WTC11 (cell line): ENCODE measurements at places on chromosomes 5 and 9. TPM values are rescaled to one million over a fixed set of nuclear protein-coding genes. Genes with fewer than 3 reads are reported as not detected.

The INSL4 gene
- not detected in 3 replicates for total RNA-seq

The GRM6 gene
- total RNA-seq = 0.05 to 0.33 TPM in 2 of 3 replicates, not detected in the other

The DRD1 gene
- 0.07 TPM in 2 of 3 replicates, not detected in the other for total RNA-seq

The PCDHGA2 gene
- total RNA-seq = 0.66 to 0.96 TPM (median 0.94 TPM) in 3 replicates

The PCA3 gene
- not detected in 3 replicates for total RNA-seq

The IL4 gene
- not detected in 3 replicates for total RNA-seq

The GLRA1 gene
- not detected in 3 replicates for total RNA-seq

The ARL14EPL gene
- total RNA-seq = not detected in 3 replicates

The C9orf153 gene
- total RNA-seq = 0.21 to 0.53 TPM in 2 of 3 replicates, not detected in the other

The LCN1 gene
- not detected in 3 replicates for total RNA-seq

The DAP gene
- 46.7 to 47.7 TPM (median 47.5 TPM) in 3 replicates for total RNA-seq

The ZNF367 gene
- total RNA-seq = 6.3 to 7.5 TPM (median 7.4 TPM) in 3 replicates

The ASPN gene
- total RNA-seq = not detected in 3 replicates

The AMBP gene
- total RNA-seq = 3.3 to 3.6 TPM (median 3.5 TPM) in 3 replicates
